Myocyte (in vitro differentiated cells): ENCODE measurements at places on chromosomes 16 and 17. TPM values are rescaled to one million over a fixed set of nuclear protein-coding genes. Genes with fewer than 3 reads are reported as not detected.
A peak's percentile ranks its signal among the peaks of the same experiment; 100 is the strongest.

The PPP1R27 gene
- 12.7 and 29.7 TPM in 2 replicates for total RNA-seq

The ACAP1 gene
- total RNA-seq: not detected in 2 replicates

The TBC1D3H gene
- total RNA-seq: not detected in 2 replicates

The ZFHX3 gene
- total RNA-seq: 3.6 and 4.1 TPM in 2 replicates

DNA sequence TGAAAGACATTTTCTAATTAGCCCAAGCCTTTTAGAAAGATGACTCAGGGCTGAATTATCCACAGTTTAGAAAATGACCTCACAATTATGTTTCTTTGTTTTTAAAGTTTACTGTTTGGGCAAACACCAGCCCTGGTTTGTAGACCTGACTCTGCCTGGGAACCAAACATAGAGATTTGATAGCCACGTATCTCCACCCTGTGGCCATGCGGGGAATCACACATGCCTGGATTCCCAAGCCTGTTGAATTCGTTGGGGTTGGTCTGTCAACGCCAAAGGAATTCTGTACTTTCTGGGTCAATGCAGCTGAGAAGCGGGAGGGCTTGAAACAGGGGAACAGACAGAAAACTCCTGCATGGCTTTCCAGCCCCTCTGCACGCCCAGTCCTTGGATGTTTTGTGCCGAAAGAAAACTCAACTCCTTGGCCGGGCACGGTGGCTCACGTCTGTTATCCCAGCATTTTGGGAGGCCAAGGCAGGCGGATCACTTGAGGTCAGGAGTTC is 26.9 kb downstream of the CD300A start:
- peak; percentile 43 for DNase-seq

- DNase-seq: no peak
Measured at GRCh38 chr16:8669481-8669880, 4.9 kb upstream of the ABAT start.

DNA sequence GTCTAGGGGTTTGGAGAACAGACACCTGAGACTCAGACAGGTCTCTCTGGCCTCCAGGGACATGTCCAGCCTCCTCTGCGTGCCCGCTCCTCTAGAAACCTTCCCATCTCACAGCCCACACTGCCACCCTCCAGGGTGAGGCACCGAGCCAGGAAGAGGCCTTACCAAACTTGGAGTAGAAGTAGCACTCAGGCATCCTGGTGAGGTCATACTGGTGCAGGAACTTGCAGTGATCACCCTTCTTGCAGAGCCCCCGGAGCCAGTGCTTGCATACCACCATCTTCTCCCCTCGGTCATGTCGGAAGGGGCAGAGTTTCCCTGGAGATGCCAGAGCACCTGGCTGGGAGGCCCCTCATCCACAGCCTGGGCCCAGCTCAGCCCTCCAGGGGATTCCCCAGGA is 4.2 kb downstream of the CPSF4L start:
- DNase-seq: no peak

- DNase-seq: peak; percentile 61
Measured at GRCh38 chr16:67944690-67945391, 921 bp upstream of the LCAT start.

DNA sequence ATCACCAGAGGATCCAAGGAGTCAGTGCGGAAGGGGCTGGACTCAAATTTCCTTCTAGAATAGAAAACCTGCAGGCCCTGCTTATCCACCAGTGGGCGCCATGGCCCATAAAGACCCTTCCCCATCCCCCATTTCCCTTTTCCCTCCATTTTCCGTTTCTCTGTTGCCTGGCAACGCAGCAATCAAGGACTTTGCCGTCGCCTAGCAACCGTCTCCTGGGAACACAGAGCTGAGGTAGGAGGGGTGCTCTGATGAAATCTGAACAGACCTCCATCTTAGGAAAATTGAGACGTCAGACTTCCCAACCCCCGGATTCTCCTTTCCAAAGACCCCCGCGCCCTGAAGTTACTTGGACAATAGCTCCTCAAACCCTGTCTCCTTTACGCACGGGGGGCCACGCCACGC is 5.7 kb downstream of the DLG4 start:
- peak; percentile 59 for DNase-seq

- no peak for DNase-seq
Measured at GRCh38 chr16:87926246-87927194, 9.8 kb downstream of the CA5A start.

DNA sequence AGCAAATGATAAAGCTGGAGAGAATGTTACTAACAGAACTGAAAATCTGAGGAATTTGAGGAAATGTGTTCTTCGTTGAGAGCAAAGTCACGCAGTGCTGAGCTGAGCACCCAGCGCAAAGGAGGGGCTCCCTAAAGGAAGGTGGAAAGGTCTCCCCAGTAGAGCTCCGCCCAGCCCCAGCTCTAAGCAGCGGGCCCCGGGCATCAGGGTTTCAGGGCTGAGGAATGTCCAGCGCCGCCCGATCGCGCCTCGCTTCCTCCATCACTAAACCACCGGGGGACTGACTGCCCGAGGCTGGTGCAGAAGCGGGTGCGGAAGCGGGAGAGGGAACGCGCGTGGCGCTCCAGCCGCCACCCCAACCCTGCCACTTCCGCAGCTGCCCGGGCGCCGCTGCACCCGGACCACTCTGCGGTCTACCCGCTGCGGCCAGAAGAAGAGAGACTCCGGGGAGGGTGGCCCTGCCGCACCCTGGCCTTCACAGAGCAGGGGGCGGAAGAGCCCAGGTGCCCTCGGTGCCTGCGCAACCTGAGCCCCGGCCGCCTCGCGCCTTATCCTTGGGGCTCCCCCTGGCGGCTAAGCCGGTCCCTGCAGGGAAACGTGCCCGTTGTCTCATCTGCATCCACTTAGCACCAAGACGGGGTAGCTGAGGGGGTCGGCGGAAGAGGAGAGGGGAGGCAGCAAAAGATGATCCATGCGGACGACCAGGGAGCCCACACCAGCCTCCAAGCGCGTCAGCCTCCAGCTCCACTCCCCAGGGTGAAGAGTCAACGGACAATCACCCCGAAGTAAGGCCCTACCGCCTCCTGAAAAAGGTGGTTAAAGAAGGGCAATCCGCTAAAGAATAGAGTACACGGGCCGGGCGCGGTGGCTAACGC is 12.4 kb upstream of the GUCY2D start:
- peak; percentile 76 for DNase-seq

GRCh38 chr16:28324235-28324886 is 32.0 kb downstream of the SBK1 start:
- DNase-seq: no peak

GRCh38 chr16:27425961-27426360 is 24.0 kb downstream of the IL21R start:
- no peak for DNase-seq
